ENCODE measurements at places on chromosomes 5 and 9.

DNA sequence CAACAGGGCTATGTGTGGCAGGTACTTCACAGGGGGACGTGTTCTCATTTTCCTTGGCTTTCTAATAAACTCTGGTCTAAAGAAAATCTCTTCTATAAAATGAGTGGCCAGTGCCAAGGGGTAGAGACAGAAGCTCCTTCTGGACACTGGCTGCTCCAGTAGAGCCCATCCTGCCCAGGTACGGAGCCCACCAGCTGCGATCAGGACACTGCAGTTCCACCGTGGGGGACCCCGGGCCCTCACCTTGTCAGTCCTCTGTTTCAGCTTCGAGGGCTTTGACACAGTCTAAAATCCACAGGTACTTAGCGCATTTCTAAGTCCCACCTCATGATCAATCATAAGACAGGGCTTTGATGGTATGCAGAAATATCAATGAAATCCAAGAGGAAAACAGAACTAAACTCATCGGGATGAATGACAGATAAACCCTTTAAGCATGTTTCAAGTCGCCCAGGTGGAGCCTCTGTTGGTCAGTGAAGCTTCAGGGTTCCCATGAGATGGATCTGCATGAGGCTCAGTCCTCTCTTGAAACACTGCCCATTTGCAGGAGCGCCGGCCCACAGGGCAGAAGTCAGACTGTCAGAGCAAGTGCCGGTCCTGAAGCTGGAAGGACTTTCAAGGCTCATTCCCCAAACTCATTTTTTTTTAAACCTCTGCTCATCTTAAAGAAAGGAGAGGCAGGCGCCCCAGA is 20.3 kb upstream of the TERT start:
- no peak for DNase-seq

GRCh38 chr5:178551468-178551867 is 38.7 kb downstream of the COL23A1 start:
- DNase-seq = no peak

GRCh38 chr5:16192311-16192710 is 12.7 kb upstream of the MARCHF11 start:
- DNase-seq = no peak

GRCh38 chr5:143008809-143009521 is 238.8 kb downstream of the ARHGAP26 start:
- peak; percentile 63 for DNase-seq

GRCh38 chr5:132342291-132343180 is 27.0 kb upstream of the SLC22A5 start:
- DNase-seq = no peak

GRCh38 chr5:93603793-93604643 is 21.0 kb downstream of the NR2F1 start:
- no peak for DNase-seq
